Dermis microvascular lymphatic vessel endothelial cell (primary cell): ENCODE measurements at places on chromosomes 6 and 20. TPM values are rescaled to one million over a fixed set of nuclear protein-coding genes. Genes with fewer than 3 reads are reported as not detected.

- DNase-seq, result no peak
These were observed 94.4 kb downstream of the OTOR start for GRCh38 chr20:16842486-16843120.

DNA sequence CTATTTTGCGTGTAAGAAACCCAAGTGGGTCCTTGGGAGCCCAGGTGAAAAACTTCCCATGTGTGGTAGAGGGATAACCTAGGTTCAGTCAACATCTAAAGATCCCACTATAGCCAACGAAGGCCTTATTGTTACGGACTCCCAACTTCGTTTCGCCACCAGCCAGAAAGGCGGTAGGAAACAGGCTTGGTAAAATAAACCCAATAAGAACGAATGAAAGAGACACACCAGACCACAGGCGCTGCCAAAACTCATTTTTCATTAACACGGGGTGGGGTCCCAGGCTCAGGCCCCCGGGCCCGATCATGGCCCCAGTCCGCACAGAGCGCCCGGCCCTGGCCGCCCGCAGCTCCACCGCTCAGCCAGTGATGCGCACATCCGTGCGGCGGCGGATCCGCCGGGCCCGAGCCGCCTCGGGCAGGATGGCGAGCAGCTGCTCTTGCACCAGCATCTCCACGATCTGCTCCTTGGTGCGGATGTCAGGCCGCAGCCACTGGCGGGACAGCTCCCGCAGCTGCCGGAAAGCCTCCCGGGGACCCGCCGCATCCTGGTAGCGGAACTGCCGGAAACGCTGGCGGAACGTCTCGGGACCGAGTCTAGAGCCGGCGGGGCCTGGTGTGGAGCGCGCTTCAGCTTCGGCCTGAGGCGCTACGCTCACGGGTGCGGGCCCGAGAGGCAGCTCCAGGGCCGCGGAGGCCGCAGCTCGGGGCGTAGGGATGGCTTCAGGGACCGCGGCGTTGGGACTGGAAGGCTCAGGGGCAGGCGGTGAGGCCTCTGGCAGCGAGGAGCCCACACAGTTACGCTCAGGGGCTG, 709 bp downstream of the SCAND1 start:
- peak; percentile 69 for DNase-seq

DNA sequence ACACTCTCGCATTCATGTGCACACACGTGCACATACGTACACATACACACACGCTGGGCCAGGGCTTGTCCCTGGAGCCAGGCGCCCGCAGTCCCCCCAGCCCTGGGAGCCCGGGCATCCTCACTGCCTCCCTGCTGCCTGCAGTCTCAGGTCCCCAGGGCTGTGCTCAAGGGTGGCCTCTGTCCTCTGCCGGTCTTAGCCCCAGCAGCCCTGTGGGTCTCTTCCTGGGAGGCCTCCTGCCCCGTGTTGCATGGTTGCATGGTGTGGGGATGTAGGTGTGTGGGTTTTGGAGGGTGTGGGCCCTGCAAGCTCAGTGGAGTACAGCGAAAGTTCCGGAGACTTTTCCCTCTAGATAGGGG, 101.5 kb downstream of the TMEM242 start:
- no peak for DNase-seq

- no peak for DNase-seq
These were observed 38.8 kb downstream of the ELOVL5 start for GRCh38 chr6:53309901-53310300.

CALHM6 gene
- total RNA-seq, result 0.90 and 1.0 TPM in 2 replicates

GRCh38 chr20:39660226-39660625, 698.1 kb downstream of the DHX35 start:
- no peak for DNase-seq

PHACTR2 gene
- total RNA-seq, result 163 and 199 TPM in 2 replicates

- no peak for DNase-seq
These were observed 229.3 kb downstream of the TMEM242 start for GRCh38 chr6:157094038-157094437.
